ENCODE measurements at places on chromosomes 1 and 21.

- DNase-seq: no peak
These were observed 123.6 kb downstream of the PEX14 start for GRCh38 chr1:10598389-10598702.

DNA sequence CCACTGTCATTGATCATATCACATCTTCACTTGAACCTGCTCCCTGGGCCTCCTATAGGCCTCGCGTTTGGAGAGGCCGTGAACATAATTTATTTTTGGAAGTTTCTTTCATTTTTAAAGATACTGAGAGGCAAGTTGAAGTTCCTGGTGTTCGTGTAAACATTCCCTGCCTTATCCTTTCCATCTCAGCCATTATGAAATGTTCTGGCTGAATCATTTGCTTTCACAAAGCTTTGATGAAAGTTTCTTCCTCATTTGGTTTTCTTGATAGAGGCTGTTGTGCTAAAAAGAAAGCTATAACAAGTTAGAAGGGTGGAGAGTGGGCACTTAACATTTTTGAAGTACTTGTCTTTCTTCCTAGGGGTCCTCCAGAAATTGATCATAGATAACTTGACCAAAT is 15.5 kb downstream of the CAMTA1 start:
- DNase-seq: no peak

- DNase-seq: no peak
These were observed 60.7 kb upstream of the KIF26B start for GRCh38 chr1:245094092-245094491.

DNA sequence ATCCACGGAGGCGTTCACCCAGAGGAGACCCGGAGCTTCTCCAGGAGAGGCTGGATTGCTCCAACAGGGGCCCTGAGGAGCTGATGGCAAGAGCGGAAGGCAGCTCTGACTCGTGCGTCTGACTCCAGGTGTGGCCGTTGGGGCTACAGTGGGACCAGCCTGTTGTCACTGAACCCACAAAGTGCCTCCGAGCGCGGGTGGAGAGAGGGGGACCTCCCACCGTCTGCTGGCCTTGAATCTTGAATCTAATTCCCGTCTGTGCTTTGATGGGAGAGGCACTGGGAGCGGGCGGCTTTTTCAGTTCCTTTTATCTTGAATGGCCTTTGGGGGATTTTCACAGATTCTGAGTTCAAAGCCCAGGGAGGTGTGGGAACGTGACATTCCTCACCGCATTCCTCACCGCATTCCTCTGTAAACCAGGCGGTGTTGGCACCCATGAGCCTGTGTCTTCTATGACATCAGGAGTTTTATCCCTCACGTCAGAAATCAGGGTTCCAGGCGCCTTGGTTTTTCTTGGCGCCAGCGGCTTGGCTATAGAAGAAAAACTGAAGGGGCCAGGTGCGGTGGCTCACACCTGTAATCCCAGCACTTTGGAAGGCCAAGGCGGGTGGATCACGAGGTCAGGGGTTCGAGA is 39.2 kb upstream of the COL18A1 start:
- no peak for DNase-seq

DNA sequence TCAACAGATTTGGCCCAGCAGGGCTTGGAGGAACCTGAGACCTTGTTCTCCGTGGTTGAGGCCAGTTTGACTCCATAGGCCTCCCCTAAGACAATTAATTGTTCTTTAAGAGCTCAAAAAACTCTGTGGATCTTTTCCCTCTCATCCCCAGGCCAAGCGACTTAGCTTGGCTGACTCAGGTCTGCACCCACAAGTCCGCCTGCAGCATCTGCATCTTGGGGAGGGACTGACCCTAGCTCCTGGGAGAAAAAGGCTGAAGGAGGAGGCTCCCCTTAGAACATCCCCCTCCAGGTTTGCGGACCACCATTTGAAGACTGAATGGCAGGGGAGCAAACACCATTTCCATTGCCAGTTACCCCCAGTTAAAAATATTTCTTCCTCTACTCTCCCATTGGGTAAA is 1.5 kb upstream of the HES2 start:
- no peak for DNase-seq

DNA sequence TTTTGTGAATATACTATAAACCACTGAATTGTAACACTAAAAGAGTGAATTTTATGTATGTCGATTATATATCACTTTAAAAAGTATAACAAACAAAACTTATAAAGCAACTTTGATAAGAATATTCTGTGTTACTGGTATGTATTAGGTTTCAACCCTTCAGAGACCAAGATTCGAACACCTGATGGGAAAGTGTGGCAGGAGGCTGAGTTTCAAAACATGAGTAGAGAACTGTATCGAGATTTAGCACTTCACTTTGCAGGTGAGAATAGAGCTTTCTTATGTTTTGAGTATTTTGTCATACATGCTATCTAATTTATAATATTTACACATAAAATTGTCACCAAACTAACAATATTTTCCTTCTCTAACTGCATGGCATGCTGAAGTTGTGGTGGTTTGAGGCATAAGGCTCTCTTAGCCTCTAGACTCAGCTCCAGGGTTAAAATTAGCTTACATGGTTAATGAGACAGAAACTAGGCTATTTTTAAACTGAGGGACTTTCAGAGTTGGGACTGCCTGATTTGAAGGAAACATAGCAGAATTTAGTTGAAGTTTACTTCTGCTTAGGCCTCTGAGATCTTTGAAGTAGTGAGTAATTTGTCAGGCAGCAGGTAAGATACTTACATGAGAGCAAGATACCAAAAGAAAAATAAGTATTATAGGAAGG is 48.6 kb downstream of the CEP350 start:
- DNase-seq: no peak

DNA sequence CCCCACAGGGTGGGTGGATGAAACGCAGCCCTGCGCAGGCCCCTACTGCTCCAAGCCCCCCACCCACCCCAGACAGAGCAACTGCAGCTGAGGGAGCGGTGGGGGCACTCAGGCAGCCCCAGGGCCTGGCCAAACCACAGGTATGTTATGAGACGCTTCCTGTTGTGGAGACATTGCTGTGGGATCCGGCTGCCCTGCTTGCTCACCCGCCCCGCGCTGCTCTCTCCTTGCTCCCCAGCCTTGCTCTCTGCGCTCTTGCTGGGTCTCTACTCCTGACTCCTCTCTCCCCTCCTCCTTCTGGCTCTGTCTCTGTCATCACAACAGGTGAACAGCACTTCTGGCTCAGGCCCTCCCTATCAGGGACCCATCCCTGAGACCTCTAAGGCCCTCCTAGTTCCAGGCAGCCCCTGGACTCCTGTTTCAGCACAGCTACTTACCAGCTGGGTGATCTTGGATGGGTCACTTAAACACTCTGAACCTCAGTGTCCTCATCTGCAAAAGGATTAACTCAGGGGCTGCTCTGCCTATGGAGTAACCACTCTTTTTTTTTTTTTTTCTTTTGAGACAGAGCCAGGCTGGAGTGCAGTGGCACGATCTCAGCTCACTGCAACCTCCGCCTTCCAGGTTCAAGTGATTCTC is 15.9 kb downstream of the COL8A2 start:
- DNase-seq: no peak

DNA sequence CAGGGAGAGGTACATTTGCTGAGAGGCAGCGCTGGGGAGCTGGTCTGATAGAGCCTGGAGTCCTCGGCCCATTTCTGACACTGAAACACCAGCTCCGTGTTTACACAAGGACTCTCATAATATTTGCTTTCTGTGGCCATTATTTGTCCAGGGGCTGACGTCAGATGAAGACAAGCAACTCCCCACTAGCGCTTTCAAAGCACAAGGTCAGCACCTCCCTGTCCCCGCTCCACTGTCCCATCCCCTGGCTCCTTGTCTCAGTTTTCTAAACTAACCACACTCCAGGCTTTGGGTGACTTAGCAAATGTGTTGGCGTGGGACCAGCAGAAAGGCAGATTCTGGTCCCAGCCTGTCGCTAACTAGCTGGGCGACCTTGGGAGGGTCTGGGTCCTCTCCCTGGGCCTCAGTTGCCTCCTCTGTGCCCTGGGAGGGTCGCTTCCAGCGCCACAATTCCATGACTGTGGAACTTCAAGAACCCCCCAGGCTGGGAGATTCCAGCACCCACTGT is 37.4 kb upstream of the ZBTB40 start:
- no peak for DNase-seq

DNA sequence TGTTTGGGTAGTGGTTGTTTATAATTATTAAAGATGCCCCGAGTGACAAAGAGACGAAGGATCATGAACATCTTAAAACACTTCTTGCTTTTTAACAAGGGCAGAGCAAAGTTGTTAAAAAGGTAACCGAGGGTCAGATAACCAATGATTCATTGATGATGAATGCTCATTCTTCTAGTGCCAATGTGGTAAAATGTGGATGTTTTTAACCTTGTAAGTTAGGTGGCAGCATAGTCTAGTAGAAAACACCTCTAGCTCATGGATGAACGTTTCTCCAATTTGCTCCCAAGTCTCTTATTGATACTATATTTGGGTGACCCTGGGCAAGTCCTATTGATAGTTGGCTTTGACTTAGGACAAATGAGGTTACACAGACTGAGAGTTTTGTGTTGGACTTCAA is 167.9 kb downstream of the KIF26B start:
- DNase-seq: no peak

All from activated T-helper 1 cell treated with anti-CD3 and anti-CD28 coated beads, Interleukin-2, amount 50 U/mL, for 16 hours (primary cell).